ENCODE measurements at places on chromosomes 3 and 15.

DNA sequence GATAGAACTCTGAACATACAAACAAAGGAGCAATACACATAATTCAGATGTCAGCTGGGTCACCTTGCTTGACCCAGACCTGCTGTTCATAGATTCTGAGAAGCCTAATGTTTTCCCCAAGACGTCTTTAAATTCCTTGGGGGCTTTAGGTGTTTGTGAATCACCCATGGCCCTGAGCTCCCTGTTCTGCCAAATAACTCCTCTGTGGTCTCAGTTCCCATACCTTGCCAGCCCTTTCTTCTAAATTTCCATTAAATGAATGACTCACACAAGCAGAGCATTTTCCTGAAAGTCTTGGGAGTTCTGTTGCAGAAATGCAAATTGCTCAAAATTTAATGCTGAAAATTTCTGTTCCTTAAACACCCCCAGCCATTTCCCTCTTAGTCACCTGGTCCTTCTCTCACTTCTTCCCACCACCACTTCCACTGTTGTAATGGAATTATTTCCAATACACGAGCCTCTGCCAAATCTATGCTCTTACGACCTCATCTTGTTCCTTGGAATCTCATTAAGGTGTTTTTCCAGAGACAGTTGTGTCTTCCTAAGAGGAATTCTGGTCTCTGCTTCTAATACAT, 33.4 kb upstream of the PSMD6 start:
- no peak for DNase-seq

DNA sequence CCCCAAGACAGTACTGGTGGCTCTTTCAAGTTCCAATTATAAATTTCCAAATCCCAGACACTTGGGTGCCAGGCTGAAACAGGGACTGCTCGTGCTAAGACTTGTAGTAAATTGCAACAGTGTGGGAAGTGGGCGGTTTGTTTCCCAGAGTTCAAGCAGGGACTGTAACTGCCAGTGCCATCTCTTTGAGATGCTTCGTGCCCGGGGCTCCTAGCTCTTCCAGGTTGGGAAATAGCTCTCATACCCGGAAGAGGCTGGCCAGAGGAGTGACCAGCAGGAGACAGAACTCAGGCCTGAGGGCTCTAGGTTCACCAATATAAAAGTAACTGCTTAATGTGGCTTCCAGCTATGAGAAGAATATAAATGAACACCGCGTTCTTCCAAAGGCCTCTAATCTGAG, 54.0 kb upstream of the NEO1 start:
- no peak for DNase-seq

- no peak for DNase-seq
Measured at GRCh38 chr15:77783636-77784035, 150.9 kb upstream of the LINGO1 start.

DNA sequence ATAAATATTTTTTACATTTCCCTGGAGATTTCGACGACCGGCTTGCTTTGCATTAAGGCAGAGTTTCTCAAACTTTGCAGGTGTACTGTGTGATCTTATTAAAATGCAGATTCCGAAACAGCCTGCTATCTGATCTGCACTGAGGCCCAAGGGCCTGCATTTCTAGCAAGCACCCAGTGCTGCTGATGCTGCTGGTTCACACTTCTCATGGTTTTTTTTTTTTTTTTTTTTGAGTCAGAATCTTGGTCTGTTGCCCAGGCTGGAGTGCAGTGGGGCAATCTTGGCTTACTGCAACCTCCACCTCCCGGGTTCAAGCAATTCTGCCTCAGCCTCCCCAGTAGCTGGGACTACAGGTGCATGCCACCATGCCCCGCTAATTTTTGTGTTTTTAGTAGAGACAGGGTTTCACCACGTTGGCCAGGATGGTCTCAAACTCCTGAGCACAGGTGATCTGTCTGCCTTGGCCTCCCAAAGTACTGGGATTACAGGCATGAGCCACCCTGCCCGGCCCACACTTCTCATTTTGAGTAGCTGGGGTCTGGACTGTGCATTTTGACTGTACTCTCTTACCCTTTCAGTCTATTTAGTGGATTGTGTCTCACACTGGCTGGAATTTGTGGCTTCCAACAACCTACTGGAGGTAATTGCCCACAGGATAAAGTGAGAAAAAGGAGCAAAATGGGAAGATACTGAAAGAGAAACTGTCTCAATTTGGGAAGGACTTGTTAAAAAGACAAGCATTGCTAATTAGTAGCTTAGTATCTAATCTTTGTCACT, 94.1 kb downstream of the ITPR1 start:
- DNase-seq, result no peak

GRCh38 chr3:50484722-50485121, 18.7 kb downstream of the CACNA2D2 start:
- DNase-seq, result no peak

DNA sequence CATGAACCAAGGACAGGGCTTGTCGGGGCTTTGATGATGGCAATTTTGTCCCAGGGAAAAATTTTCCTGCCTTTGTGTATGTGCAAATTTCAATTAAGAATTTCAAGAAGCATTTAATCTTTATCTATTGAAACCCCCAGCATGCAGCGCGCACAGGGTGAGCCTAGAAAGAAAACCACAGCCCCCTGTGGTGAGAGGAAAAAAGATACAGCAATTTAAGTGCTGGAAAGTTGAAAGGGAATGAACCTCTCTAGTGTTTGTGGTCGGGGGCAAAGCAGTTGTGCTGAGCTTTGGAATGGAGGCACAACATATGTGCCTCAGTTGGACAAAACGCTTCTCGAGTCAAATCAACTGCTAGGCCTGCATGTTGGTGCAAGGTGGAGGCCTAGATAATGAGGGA, 111.8 kb upstream of the C15orf61 start:
- no peak for DNase-seq

- peak; percentile 95 for DNase-seq
Measured at GRCh38 chr3:184250167-184250828, 826 bp downstream of the EEF1AKMT4 start.

GRCh38 chr3:33174095-33174494, 44.5 kb downstream of the SUSD5 start:
- DNase-seq, result no peak

GRCh38 chr15:80929225-80929624, 60.4 kb downstream of the MESD start:
- no peak for DNase-seq

- DNase-seq, result peak; percentile 65
Measured at GRCh38 chr3:124786511-124787241, 56.4 kb downstream of the UMPS start.

DNA sequence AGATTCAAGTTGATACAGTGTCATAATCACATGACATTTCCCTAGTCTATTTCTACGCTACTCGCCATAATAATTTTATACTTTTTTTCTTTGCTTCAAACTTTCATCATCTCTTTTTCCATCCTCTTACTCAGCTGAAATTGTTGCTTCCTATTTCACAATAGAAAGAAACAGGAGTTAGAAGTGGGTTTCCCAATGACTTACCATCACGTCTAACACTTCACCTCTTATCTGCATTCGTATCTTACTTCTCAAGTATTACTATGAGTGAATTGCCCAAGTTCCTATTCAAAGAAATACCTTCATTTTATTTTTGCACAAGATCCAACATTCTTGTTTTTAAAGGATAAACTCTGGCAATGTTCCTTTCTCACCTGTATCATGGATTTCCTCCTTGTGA, 1539.9 kb downstream of the SI start:
- no peak for DNase-seq

DNA sequence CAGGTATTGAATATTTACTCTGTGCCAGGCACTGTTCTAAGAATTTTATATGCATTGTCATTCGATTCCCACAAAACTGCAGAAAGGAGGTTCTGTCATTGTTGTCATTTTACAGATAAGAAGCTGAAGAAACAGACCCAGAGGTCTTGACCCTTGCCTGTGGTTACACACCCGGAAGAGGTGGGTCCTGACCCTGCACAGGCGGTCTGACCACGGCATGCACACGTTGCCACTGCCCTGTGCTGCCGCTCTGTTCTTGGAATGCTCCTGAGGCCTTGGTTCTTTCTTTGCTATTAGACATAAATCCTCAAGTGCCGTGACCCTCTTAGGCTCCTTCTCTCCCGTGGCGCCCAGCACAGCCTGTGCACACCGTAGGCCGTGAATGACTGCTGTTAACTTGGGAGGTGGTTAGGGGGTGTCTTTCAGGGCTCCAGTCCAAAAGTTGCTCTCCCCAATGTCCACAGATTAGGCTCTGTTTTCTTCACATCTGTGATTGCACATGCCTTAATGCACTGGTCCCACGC, 74.1 kb upstream of the PLXNA1 start:
- DNase-seq, result no peak

DNA sequence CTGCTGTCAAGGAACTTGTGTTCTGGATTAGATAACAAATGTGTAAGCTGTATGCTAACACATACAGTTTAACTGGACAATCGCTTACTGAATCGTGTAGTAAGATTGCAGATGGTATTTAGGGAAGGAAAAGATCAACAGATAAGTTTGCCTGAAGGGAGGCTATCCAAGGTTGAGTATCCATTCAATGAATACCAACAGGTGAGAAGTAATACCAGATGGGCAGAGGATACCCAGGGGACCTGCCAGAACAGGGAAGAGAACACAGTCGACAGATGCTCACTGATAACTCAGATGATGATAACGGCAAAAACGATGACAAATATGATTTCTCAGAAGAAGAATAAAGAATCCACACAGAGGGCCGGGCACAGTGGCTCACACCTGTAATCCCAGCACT, 3.2 kb upstream of the UACA start:
- DNase-seq, result no peak
